ENCODE measurements at places on chromosomes 3 and 15. TPM values are rescaled to one million over a fixed set of nuclear protein-coding genes. Genes with fewer than 3 reads are reported as not detected.

SIDT1 gene
- polyA plus RNA-seq, result 2.4 TPM

SUCNR1 gene
- 4.1 TPM for polyA plus RNA-seq

PLCL2 gene
- polyA plus RNA-seq, result 17.9 TPM

TIMP4 gene
- 7.1 TPM for polyA plus RNA-seq

IQCH gene
- 7.5 TPM for polyA plus RNA-seq

MUSTN1 gene
- 0.45 TPM for polyA plus RNA-seq

KBTBD12 gene
- polyA plus RNA-seq, result 1.1 TPM

OR5K2 gene
- polyA plus RNA-seq, result 0.55 TPM

ATP2C1 gene
- polyA plus RNA-seq, result 136 TPM

FBXW12 gene
- polyA plus RNA-seq, result 0.84 TPM

GPR149 gene
- polyA plus RNA-seq, result not detected

CTDSPL2 gene
- 70.7 TPM for polyA plus RNA-seq

UCN2 gene
- polyA plus RNA-seq, result 0.40 TPM

GOLGA8O gene
- 0.19 TPM for polyA plus RNA-seq

HTR3E gene
- polyA plus RNA-seq, result not detected

SAMD7 gene
- polyA plus RNA-seq, result not detected

DPPA4 gene
- polyA plus RNA-seq, result 3.8 TPM

SMCO1 gene
- not detected for polyA plus RNA-seq

HYAL1 gene
- 6.7 TPM for polyA plus RNA-seq

CD200R1 gene
- 1.8 TPM for polyA plus RNA-seq

OR4F6 gene
- polyA plus RNA-seq, result not detected

FOXB1 gene
- 0.14 TPM for polyA plus RNA-seq

RBP2 gene
- 0.58 TPM for polyA plus RNA-seq

TRH gene
- polyA plus RNA-seq, result 0.69 TPM

TMIE gene
- 1.0 TPM for polyA plus RNA-seq

SLC38A3 gene
- polyA plus RNA-seq, result 3.2 TPM

Measured in left renal pelvis (tissue), 4 donors.